ENCODE measurements at places on chromosomes 12 and 14. TPM values are rescaled to one million over a fixed set of nuclear protein-coding genes. Genes with fewer than 3 reads are reported as not detected.

DHH gene
- 0.34 TPM for total RNA-seq

SYNDIG1L gene
- total RNA-seq, result 1.2 TPM

SERPINA4 gene
- not detected for total RNA-seq

NXPH4 gene
- total RNA-seq, result 1.1 TPM

KRT78 gene
- total RNA-seq, result not detected

GRCh38 chr12:43357141-43357540 is 194.9 kb downstream of the ADAMTS20 start:
- H3K4me3 ChIP-seq, result no peak overlapping the region
- H3K4me1 ChIP-seq, result no peaks in the 10 kb centered on the region
- H3K27ac ChIP-seq, result no peak overlapping the region
- H3K36me3 ChIP-seq, result no peaks in the 10 kb centered on the region
- DNase-seq, result no peak
- no peaks in the 10 kb centered on the region for H3K27me3 ChIP-seq

- peaks cover 4% of the 10 kb centered on the region for H3K4me1 ChIP-seq
- DNase-seq, result peak; percentile 63
- H3K36me3 ChIP-seq, result no peaks in the 10 kb centered on the region
- H3K27me3 ChIP-seq, result no peaks in the 10 kb centered on the region
- no peak overlapping the region for H3K4me3 ChIP-seq
- H3K27ac ChIP-seq, result no peak overlapping the region
Measured at GRCh38 chr14:55438066-55438683, 2.2 kb downstream of the TBPL2 start.

DNA sequence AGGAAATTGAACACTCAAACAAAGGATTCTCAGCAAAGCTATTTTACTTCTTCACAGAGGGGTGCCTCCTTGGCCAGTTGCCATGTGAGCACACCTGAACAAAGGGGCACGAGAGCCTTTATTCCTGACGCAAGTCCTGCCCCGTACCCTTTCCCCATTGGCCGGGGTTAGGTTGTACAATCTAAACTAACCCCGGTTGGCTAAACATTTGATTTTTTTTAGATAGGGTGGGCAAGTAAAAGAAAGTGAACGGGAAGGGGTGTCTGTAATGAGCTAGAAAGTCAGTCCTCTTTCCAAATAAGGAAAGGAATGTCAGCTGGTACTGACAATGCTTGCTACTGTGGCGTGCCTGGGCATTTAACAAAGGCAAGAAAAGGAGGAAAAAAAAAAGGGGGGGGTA is 135.5 kb upstream of the CDKN3 start:
- H3K4me1 ChIP-seq, result peaks cover 25% of the 10 kb centered on the region
- H3K36me3 ChIP-seq, result no peaks in the 10 kb centered on the region
- H3K4me3 ChIP-seq, result no peak overlapping the region
- H3K27me3 ChIP-seq, result no peaks in the 10 kb centered on the region
- H3K27ac ChIP-seq, result no peak overlapping the region
- DNase-seq, result peak; percentile 60

- no peaks in the 10 kb centered on the region for H3K4me1 ChIP-seq
- H3K27ac ChIP-seq, result no peak overlapping the region
- H3K4me3 ChIP-seq, result no peak overlapping the region
- peak; percentile 55 for DNase-seq
- peaks cover 32% of the 10 kb centered on the region for H3K36me3 ChIP-seq
Measured at GRCh38 chr12:5969156-5969973, 24.3 kb upstream of the ANO2 start.

- H3K27me3 ChIP-seq, result no peaks in the 10 kb centered on the region
- DNase-seq, result no peak
- no peaks in the 10 kb centered on the region for H3K36me3 ChIP-seq
- H3K4me1 ChIP-seq, result no peaks in the 10 kb centered on the region
- H3K27ac ChIP-seq, result no peak overlapping the region
Measured at GRCh38 chr12:123001464-123001863, 21.0 kb downstream of the ARL6IP4 start.

DNA sequence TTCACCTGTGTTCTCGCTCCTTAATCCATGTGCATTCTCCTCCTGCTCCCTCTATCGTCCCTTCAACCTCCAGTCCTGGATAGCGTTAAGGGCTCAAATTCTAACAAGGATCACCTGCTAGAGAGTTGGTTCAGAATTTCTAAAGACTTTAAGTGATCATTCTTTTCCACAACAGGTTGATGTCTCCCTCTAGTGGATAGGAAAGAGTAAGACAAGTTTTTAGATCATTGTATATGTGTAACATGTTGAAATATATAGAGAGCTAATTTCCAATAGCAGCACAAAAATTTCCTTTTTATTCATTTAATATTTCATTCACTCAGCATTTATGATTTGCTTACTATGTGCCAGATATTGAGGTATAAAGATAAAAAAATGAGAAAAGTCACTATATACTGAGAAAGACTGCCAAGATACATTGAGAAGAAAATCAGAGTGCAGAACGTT is 9.3 kb upstream of the ESR2 start:
- H3K27me3 ChIP-seq, result no peaks in the 10 kb centered on the region
- peak; percentile 57 for DNase-seq
- H3K4me3 ChIP-seq, result no peak overlapping the region

DNA sequence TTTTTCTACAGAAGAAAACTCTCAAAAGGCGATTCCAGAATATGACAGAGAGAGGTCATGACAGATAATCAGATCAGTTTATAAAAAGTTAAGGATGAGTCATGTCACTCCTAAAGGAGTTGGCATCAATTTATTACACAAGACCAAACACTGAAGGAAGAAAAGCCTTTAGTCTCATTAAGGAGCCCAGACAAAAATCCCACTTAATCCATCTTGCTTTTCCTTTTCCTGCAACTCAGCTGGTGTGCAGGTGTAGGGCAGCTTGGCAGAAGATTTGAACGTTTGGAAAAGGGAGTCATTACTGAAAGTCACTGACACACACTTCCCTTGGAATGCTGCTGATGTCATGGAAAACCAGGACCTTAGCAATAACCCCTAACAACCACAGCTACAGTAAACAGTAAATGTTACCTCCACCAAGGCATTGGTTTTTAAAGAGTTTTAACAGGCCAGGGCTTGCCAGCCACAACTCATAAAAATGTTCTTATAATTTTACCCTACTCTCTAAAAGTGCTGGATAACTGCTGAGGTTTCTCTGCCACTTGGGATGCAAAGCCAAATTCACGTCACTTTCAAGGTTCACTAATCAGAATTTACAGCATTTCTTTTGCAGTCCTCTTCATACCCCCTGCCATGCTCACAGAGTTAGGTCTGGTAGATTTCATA is 320.6 kb downstream of the RAD51B start:
- peak overlapping the region; percentile 96 for H3K27ac ChIP-seq
- H3K36me3 ChIP-seq, result no peaks in the 10 kb centered on the region
- H3K27me3 ChIP-seq, result no peaks in the 10 kb centered on the region

- peak overlapping the region; percentile 92 for H3K4me3 ChIP-seq
- H3K4me1 ChIP-seq, result no peaks in the 10 kb centered on the region
- H3K27ac ChIP-seq, result no peak overlapping the region
- H3K27me3 ChIP-seq, result no peaks in the 10 kb centered on the region
- peak; percentile 93 for DNase-seq
Measured at GRCh38 chr12:132888852-132889251, 1.4 kb upstream of the CHFR start.

DNA sequence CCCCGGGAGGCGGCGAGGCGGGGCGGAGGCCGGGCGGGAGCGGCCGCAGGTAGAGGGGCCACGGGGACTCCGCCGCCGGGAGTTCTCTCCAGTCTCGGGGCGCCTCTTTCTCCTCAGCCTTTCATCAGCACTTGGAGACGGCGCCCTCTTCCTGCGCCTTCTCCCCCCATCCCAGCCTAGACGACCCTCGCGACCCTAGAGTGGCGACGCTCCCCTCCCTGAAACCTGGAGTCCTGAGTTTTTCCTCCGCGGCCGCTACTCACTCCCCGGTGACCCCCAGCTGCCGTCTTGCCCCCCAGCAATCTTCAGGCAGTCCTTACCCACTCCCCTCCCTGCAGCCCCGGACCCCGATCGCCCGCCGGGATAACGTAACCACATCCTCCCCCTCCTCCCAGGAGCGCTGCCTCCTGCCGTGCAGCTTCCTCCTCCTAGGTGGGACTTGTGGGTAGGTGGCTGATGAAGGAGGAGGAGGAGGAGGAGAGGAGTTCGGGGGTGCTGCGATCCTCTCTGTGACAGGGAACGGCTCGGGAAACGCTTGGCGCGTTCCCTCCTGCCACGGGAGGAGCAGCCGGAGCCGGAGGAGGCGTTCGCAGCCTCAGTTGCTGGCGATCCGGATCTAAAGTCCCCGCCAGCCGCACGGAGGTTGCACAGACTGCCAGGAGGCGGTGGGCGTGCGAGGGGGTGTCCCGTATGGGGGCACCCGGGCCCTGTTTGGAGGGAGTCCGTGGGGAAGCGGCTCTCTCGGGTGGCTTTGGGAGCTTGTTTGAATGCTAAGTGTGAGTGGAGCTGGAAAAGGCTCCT is 891 bp downstream of the PLEKHA5 start:
- H3K27ac ChIP-seq, result peak overlapping the region; percentile 92
- H3K4me1 ChIP-seq, result peaks cover 4% of the 10 kb centered on the region
- no peaks in the 10 kb centered on the region for H3K27me3 ChIP-seq
- H3K4me3 ChIP-seq, result peak overlapping the region; percentile 85
- H3K36me3 ChIP-seq, result peaks cover 26% of the 10 kb centered on the region

DNA sequence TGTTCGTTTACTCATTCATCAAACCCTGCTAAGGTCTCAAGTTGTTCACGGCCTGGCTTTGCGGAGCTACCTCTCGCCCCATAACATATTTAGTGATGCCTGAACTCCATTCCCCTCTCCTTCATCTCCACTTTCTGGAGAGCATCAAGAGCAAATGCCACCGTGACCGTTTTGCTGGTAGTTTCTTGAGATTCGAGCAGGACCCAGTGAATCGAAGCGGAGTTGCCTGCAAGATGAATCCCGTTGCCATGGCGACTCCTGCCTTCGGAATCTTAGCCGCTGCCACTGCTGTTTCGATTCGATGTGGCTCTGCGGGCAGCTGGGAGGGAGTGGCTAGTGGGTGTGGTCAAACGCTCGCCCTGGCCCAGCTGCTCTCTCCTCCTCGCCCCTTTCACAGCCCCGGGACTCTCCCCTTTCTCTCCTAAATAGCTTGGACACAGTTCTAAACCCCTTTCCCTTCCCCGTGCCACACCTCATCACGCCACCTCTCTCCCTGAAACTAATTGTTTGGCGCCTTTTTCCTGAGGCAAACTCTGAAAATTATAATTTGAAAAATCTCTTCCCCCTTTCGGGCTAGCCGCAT is 1.4 kb downstream of the DAAM1 start:
- H3K4me3 ChIP-seq, result peak overlapping the region; percentile 86
- peak overlapping the region; percentile 96 for H3K27ac ChIP-seq
- peaks cover 5% of the 10 kb centered on the region for H3K36me3 ChIP-seq
- peaks cover 22% of the 10 kb centered on the region for H3K4me1 ChIP-seq

- no peaks in the 10 kb centered on the region for H3K27me3 ChIP-seq
- no peak overlapping the region for H3K4me3 ChIP-seq
- no peak overlapping the region for H3K27ac ChIP-seq
- DNase-seq, result no peak
- no peaks in the 10 kb centered on the region for H3K36me3 ChIP-seq
Measured at GRCh38 chr14:38994731-38995130, 108.3 kb downstream of the SEC23A start.

DNA sequence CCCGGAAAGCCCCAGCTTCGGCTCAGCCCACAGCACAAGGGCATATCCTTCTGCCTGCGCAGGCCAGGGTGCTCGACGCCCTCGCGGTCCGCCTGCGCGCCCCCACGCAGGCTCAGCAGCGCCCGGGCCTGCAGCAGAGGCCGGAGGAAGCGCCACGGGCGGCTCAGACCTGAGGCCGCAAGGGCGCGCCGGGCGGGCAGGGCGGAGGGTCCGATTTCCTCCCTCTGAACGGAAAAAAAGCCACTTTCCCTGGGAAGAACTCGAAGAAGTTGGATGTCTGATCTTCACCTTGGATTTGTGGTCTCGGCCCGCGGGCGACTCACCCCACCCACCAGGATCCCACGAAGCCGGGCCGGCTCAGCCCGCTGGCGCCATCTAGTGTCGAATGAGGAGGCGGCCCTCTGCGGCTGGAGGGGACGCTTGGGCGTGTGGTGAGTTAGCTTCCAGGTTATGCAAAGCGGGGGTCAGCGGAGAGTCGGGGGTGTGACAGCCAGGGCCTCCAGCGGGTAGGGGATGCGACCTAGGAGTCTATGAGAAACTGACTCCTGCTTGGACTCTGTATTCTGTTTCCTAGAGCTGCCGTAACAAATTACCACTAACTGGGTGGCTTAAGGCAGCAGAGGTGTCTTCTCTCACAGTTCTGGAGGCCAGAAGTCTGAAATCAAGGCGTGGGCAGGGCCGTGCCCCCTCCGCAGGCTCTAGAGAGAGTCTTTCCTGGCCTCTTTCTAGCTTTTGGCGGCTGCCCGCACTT is 40.0 kb upstream of the SRSF5 start:
- DNase-seq, result peak; percentile 94
- peak overlapping the region; percentile 45 for H3K4me3 ChIP-seq
- H3K27me3 ChIP-seq, result peaks cover 9% of the 10 kb centered on the region
- no peaks in the 10 kb centered on the region for H3K36me3 ChIP-seq
- no peaks in the 10 kb centered on the region for H3K4me1 ChIP-seq

DNA sequence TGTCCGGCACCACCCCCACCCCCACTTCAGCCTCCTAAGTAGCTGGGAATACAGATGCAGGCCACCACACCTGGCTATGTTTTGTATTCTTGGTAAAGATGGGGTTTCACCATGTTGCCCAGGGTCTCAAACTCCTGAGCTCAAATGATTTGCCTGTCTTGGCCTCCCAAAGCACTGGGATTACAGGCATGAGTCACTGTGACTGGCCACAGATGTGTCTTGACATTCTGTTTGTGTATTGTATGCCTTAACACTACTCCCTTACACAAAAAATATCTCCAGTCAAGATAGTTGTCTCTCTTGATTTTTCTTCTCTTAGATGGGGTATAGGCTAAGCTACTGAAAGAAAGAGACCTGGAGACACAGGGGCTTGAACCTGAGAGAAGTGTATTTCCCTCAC is 17.6 kb downstream of the CLEC14A start:
- H3K36me3 ChIP-seq, result no peaks in the 10 kb centered on the region
- no peaks in the 10 kb centered on the region for H3K4me1 ChIP-seq
- no peak for DNase-seq
- no peak overlapping the region for H3K4me3 ChIP-seq
- no peaks in the 10 kb centered on the region for H3K27me3 ChIP-seq
- H3K27ac ChIP-seq, result no peak overlapping the region

- peak; percentile 45 for DNase-seq
- H3K4me1 ChIP-seq, result no peaks in the 10 kb centered on the region
- H3K36me3 ChIP-seq, result no peaks in the 10 kb centered on the region
- no peak overlapping the region for H3K4me3 ChIP-seq
- no peaks in the 10 kb centered on the region for H3K27me3 ChIP-seq
Measured at GRCh38 chr12:19710811-19711793, 271.8 kb downstream of the AEBP2 start.

GRCh38 chr12:45612044-45612794 is 117.3 kb upstream of the ARID2 start:
- H3K36me3 ChIP-seq, result no peaks in the 10 kb centered on the region
- no peak for DNase-seq
- H3K27ac ChIP-seq, result no peak overlapping the region
- H3K27me3 ChIP-seq, result no peaks in the 10 kb centered on the region

DNA sequence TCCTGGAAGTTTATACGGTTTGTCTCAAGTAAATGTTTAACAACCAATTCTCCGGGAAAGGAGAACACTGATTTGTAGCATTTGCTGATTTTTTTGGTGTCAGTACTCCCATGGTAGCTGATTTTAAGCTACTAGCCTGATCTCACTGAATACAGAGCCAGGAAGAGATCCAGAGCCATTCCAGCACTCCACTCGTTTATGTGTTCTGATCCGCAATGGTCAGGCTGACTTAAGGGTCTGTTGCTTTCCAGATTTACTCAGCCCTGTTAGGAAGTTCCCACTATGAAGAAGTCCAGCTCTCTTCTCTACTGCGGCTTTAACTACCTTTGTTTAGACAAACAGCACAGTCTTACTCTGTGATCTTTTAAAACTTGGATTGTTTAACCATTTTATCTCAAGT is 38.0 kb upstream of the NID2 start:
- no peak overlapping the region for H3K27ac ChIP-seq
- H3K4me1 ChIP-seq, result no peaks in the 10 kb centered on the region
- no peaks in the 10 kb centered on the region for H3K27me3 ChIP-seq
- no peak for DNase-seq
- no peak overlapping the region for H3K4me3 ChIP-seq

Measured in endodermal cell (in vitro differentiated cells).